Fibroblast of upper back skin (primary cell): ENCODE measurements at places on chromosomes 3 and 15.

GRCh38 chr15:41018534-41018933, 65.3 kb downstream of the CHAC1 start:
- DNase-seq = peak; percentile 17

DNA sequence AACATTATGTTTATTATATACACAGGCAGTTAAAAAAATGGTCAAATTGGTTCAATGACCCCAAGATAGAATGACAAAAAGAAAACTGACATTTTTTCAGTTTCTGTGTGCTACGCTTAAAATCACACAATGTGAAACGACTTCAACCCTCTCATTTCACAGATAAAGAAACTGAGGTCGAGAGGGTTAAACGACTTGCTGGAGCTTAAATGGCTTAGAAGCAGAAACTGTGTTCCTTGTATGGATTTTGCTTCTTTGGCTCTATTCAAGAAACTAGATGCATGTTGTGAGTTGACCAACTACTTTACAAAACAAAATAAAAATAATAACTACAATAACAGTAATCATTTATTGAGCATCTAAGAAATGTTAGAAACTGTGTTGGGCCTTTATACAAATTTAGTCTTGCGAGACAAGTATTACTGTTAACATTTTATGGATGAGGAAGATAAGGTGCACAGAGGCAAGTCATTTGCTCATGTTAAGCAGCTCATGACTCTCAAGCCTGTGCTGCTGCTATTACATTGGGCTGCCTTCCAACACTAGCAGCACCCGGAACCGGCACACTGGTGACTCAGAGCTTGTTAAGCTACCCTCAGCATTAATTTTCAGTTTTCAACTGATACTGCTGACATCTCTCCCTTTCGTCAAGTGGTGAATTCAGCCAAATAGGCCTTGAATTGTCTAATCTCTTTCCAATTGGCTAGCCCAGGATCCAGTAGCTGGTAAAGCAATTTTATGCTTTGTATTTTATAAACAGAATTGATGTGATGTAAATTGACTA, 487.6 kb downstream of the NAALADL2 start:
- DNase-seq = peak; percentile 96

DNA sequence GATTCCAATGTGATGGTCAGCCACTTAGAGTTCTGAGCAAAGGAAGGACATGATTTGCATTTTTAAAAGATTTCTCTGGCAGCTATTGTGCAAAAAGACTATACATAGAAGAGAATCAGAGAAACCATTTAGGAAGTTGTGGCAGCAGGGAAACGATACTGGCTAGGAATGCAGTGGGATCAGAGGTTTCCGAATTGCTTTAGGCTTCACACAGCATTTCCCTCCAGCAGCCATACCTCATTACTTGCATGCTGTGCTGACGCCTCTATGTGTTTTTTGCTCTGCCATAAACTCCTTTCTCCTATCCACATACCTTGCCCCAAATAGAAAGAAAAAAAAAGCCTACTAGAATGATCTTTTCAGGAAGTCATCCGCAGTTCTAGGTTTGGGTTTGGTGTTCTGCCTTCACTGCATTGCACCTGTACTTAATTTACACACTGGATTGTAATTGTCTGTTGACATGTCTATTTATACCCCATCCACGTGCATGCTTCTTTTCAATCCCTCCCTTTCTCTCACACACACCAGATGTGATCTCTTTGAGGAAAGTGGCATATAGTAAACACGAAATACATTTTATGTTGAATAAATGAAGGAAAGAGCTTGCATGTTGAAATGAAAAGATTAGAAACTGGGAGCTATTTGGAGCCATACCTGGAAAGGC, 860.3 kb upstream of the SEMA6D start:
- DNase-seq = peak; percentile 37

DNA sequence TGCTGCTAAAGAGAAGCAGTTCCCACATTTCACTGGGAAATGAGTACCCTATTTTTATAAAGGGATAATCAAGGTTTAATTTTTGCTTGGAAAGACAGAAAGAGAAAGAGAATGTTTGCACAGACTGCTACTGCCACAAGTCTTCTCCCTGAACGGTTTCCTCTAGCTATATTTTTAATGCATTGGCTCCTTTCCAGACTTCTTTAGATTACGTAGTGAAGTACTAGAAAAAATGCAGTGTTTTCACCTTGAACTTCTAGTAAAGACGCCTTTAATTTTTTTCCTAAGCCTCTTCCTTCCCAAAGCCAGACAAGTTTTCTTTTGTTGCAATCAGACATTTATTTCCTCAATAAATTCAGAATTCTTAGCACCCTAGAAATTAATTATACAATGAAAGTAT, 248.3 kb upstream of the CCDC54 start:
- DNase-seq = no peak

DNA sequence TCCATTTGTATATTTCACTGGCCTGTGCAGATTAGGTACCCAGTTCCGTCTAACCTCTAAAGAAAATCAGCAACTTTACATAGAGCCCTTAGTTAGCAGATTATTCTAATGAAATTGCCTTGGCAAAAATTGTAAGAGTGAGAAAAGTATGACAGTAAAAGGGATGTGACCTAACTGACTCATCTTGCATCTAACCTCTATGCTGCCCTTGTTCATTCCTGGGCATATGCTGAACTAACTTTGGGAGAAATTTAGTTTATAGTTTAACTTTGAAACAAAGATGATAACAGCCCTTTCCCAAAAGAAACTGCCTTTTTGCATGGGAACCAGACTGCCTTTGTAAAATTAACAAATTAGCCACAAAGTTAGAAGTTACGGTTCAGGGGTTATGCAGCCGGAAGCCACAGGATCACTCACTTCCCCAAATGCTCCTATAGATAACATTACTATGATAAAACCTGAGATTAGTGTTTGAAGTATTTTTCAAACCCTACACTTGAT, 839.8 kb upstream of the ALCAM start:
- DNase-seq = no peak

- DNase-seq = peak; percentile 50
Measured at GRCh38 chr3:129586746-129587430, 19.6 kb downstream of the PLXND1 start.

- DNase-seq = peak; percentile 83
Measured at GRCh38 chr15:36334059-36334458, 245.4 kb upstream of the CDIN1 start.

DNA sequence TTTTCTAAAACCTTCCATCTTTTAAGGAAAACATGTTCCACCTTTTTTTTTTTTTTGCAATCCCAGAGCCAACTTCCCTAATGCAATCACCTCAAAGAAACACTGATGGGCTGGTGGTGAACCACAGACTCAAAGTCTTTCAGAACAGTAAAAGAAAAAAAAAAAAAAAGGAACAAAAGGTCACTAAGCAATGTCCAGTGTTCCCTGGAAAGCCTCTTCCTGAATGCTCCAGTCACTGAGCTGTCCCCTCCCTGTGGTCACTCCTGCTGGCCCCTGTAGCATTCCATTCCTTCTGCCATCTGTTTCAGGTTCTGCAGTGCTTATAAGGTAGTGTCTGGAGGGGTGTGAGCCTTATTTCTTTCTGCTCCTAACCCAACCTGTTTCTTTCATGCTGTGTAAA, 53.3 kb downstream of the AAGAB start:
- no peak for DNase-seq

DNA sequence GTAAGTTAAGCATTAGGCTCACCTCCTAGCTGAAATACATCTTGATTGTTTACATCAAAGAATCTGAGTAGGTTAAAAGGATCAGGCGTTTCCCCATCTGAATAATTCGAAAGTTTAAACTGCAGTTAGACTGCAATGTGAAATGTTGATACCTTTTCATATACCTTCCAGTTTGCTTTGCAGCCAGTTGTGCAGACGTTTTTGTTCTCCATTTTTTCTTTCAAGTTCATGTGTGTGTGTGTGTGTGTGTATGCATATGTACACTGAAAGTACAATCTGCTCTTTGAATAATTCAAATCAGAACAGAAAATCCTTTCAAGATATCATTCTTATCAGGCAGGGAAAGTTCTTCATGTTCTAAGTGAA, 2.9 kb downstream of the ITPR1 start:
- DNase-seq = no peak

- DNase-seq = no peak
Measured at GRCh38 chr3:149886957-149887356, 73.9 kb downstream of the RNF13 start.

DNA sequence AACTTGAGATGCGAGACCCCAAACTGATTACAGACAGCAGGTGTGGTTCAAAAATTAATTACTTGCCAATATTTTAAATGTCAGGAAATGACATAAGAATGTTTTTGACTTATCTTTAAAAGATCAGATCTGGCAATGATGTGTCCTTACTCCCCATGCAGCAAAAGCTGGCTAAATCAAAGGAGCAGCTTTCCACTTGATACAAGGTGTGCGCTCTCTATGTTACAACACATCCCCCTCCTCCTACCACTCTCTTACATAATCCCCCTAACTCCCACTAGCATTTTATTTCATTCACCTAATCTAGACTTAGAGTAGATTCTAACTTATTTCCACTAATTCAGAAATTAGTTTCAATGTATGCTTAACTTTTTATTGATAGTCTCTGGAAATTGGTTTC, 609.0 kb downstream of the GRM7 start:
- no peak for DNase-seq

GRCh38 chr3:36891701-36892160, 53.1 kb downstream of the TRANK1 start:
- DNase-seq = no peak

GRCh38 chr15:83046558-83047127, 20.4 kb downstream of the BTBD1 start:
- DNase-seq = peak; percentile 27
